ENCODE measurements at places on chromosomes 4 and X. TPM values are rescaled to one million over a fixed set of nuclear protein-coding genes. Genes with fewer than 3 reads are reported as not detected.

NSG1 gene
- total RNA-seq: not detected

UGT8 gene
- not detected for total RNA-seq

HTN1 gene
- not detected for total RNA-seq

LARP1B gene
- total RNA-seq: 42.5 TPM

MAGIX gene
- total RNA-seq: 1.00 TPM

Data from SJSA1 (cell line).